ENCODE measurements at places on chromosomes 4 and X. TPM values are rescaled to one million over a fixed set of nuclear protein-coding genes. Genes with fewer than 3 reads are reported as not detected.

The SSX2B gene
- not detected for total RNA-seq

DNA sequence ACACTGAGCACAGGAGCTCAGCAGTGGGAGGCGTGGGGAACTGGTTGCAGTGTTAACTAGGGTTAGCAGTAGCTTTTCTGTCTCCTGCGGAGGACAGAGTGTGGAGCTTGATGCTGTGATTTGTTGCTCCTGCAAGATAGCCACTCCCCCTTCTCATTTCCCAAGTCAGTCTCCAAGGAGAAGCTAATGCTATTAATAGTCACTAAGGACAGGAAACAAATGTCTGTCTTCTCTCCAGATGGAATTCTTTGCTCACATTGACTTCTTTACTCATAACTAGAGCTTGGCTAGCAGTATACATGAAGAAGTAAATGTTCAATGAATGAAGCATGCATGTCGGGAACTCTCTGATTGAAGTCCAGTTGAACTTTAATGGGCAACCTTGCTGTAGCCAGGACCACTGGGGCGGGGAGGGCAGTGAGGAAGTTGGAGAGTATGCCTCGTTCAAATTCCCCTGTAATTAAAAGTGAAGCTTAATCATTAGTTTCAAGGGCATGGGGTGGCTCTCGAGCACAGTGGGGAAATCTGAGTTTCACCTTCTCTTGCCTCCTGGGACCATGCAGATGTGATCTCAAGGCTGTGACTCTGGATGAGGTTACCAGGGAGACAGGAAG lies 156.6 kb upstream of the SCML1 start:
- H3K36me3 ChIP-seq: no peaks in the 10 kb centered on the region
- H3K4me3 ChIP-seq: no peak overlapping the region
- no peak for DNase-seq
- no peak overlapping the region for H3K27ac ChIP-seq

DNA sequence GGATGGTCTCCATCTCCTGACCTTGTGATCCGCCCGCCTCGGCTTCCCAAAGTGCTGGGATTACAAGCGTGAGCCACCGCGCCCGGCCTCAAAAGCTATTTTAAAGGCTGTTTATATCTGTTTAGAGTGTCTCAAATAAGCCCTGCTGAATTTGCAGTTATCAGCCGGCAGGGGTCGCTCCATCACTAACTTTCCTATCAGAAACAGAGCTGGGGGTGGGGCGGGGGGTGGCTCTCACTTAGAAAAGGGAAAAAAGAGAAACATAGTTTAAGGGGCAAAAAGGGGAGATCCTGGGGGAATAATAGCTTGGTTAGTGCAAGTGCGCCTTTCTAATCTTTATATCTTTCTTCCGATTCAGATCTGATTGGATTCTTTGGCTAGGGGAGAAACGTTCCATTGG lies 450.7 kb downstream of the UBE2NL start:
- no peaks in the 10 kb centered on the region for H3K4me1 ChIP-seq
- H3K27me3 ChIP-seq: no peaks in the 10 kb centered on the region
- no peak for DNase-seq
- H3K27ac ChIP-seq: no peak overlapping the region
- H3K36me3 ChIP-seq: no peaks in the 10 kb centered on the region

The P2RY4 gene
- total RNA-seq: 0.17 TPM

DNA sequence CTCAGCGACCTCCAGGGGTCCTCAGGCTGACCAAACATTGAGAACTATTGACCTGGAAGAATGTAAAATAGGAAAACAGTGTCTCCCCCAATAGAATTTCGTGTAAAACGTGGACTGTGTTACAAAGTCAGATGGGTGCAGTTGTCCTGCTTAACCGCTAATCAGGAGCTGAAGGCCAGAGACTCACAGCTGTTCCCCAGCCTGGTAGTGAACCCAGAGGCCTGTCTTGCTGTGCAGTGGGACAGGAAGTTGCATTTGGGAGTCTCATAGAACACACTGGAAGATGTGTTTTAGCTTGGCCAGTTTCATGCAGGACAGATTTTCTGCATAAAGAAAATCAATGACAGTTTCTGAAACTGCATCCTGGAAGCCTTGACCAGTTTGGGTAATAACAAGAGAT lies 151.5 kb downstream of the PTTG2 start:
- H3K27me3 ChIP-seq: no peaks in the 10 kb centered on the region
- DNase-seq: no peak
- peaks cover 8% of the 10 kb centered on the region for H3K36me3 ChIP-seq
- H3K27ac ChIP-seq: no peak overlapping the region
- H3K4me1 ChIP-seq: peaks cover 5% of the 10 kb centered on the region
- H3K4me3 ChIP-seq: no peak overlapping the region
